ENCODE measurements at places on chromosomes 6 and 20.

- DNase-seq, result no peak
Observed at GRCh38 chr6:169495601-169496000, 206.2 kb downstream of the WDR27 start.

DNA sequence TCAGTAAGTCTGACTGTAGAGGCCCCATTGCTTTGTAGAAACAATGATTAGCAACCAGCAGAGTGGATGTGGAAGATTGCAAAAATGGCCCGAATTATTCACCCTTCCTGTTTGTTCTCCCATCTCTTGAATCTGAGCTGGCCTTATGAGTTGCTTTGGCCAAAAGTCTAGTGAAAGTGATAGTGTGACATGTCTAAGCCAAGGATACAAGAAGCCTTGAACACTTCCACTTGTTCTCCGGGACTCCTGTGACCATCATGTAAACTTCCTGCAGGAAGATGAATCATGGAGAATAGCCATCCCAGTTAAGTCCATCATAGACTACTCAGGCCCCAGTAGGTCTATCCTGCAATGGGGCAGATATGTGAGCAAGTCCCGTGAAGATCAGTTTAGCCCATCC is 252.0 kb upstream of the JAG1 start:
- no peak for DNase-seq

DNA sequence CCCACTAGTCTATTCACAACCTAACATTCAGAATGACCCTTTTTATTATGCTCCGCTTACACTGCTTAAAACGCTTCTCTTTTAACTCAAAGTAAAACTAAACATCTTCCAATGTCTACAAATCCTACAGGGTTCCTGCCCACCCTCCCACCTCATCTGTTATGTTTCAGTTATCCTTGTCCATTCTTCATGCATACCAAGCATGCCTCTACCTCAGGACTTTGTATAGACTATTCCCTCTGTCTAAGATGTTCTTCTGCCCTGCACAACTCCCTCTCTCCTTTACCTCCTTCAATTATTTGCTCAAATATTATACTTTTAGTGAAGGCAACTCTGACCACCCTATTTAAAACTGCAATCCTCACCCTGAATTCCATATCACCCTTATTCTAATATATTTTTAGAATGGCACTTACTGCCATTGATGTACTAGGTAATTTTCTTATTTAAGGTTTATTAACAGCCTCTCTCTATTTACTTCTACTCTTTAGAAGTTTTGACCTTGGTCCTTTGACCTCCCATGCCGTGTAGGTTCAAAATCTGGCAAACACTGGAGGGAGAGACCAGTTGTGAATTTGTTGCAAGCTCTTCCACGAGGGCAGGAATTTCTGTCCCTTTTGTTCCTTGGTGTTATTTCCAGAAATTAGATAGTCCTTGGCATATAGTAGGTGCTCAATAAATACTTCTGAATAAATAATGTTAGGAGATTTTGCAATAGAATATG is 111.8 kb downstream of the CHD6 start:
- DNase-seq, result no peak

DNA sequence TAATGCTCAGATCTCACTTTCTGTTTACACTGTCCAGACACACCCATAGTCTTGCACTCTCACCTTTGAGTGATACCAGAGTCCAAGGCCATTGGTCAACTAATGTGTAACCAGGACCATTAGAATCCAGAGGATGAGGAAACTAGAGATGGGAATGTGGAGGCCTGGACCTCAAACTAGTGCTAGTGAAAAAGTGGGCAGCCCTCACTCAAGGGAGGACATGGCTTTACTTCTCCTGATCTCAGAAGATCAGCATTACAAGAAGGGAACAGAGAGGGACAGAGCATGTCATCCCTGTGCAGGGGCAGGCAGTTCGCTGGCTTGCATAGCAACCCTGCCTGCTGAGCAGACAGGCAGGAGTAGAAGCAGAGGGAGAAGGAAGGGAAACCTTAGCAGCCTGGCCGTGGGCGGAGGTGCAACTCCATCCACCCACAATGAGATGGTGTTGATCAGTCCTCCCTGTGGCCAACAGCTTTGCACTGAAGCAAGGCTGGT is 22.6 kb upstream of the XRN2 start:
- DNase-seq, result peak; percentile 3

- peak; percentile 77 for DNase-seq
Observed at GRCh38 chr6:2111162-2111677, 134.2 kb downstream of the GMDS start.

DNA sequence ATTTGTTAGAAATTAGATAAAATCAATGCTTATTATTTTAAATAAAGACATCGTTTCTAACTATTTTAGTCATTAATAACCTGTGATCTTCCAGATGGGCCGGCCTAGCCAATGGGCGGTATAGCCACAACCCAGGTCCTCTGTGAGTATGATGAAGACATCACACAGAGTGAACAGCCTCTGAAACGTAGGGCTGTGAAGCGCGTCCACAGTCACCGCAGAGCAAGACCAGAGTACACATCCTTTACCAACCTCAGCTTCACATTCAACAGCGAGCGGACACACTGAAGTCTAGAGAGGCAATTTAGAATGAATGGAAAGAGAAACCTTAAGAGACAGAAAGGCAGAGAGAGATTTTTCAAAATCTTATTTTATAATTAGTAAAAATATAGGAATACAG is 125.0 kb upstream of the RPS6KA2 start:
- no peak for DNase-seq

- DNase-seq, result no peak
Observed at GRCh38 chr6:107517274-107517673, 27.4 kb downstream of the SOBP start.

DNA sequence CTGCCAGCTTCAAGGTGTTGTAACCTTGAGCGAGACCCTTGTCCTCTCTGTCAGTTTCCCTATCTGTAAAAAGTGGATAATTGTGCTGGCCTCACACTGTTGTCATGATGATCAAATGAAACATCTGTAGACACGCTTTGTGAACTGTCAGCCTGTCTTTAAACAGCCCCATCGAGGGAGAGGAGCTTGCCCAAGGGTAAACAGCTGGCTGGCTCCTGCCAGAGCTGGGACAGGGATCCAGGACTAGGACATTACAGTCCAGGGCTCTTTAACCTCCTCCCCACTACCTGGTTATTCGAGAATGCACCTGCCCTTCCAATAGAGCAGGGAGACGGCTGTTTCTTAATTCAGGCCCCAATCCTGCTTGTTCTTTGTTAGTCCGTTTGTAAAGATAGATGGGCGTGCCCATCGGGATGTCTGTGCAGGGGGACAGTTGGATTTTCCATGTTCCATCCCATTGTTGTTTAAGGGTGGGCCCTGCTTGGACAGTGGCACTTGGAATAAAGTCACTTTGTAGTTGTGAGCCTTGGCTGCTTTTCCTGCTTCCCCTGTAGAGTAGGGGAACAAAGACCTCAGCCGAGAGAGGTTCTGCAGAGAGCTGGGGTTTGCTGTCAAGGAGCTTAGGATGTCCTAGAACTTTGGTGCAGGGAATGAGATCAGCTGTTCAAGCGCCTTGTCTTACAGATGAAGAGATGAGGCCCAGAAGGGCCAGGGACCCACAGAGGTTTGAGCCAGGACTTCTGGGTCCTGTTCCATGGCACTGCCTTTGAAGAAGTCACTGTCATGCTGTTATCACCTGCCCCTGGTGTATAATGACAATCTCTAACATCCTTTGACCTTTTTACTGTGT is 77.9 kb upstream of the MYL9 start:
- no peak for DNase-seq

DNA sequence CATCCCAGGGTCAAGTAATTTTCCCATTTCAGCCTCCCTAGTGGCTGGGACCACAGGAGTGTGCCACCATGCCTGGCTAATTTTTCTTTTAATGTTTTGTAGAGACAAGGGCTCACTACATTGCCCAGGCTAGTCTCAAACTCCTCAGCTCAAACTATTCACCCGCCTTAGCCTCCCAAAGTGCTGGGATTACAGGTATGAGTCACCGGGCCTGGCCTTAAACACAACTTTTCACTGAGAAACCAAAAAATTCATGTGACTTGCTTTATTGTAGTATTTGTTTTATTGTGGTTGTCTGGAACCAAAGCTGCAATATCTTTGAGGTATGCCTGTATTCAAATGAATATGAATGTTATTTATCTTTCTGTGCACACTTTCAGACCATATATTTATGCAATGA is 72.2 kb downstream of the RWDD2A start:
- no peak for DNase-seq

GRCh38 chr6:4253604-4254231 is 118.3 kb upstream of the ECI2 start:
- no peak for DNase-seq

- no peak for DNase-seq
Observed at GRCh38 chr6:108476847-108477430, 83.8 kb upstream of the FOXO3 start.

DNA sequence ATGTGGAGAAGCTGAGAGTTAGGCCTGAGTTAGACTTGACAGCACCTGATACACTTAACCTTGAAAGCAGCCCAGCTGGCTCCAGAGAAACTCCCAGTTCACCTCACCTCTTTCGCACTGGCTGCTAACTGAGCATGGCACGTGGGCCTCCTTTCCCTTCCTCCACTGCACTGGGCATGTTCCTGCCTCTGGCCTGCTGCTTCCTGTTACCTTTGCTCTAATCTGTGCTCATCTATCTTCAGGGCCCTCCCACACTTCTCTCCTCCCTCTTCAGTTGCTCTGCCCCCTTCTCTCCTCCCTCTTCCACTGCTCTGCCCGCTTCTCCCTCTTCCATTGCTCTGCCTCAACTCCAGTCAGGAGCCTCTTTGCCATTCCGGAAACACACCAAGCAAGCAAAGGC is 13.7 kb upstream of the UBE2V1 start:
- DNase-seq, result no peak

- no peak for DNase-seq
Observed at GRCh38 chr6:63456734-63457133, 115.5 kb upstream of the LOC128125822 start.

DNA sequence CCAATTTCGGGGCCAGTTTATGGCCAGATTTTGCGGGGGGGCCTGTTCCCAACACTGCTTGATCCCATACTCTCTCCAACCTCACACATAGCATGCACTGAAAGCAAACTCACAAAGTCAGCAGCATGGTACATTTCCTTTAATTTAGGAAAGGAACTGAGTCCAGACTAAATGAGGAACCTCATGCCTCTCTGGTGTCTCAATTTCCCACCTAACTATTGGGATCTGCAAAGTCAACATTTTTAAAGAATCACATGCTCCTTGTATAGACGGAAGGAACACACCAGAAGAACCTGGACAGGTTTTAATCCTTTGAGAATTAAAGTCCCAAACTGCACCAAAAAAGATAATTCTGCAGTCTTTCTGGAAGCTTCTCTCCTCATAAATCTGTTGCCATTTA is 33.3 kb downstream of the FAM50B start:
- peak; percentile 9 for DNase-seq

GRCh38 chr20:31674895-31675827 is 37.4 kb downstream of the COX4I2 start:
- DNase-seq, result peak; percentile 95

GRCh38 chr6:161227004-161227960 is 46.6 kb downstream of the AGPAT4 start:
- no peak for DNase-seq

DNA sequence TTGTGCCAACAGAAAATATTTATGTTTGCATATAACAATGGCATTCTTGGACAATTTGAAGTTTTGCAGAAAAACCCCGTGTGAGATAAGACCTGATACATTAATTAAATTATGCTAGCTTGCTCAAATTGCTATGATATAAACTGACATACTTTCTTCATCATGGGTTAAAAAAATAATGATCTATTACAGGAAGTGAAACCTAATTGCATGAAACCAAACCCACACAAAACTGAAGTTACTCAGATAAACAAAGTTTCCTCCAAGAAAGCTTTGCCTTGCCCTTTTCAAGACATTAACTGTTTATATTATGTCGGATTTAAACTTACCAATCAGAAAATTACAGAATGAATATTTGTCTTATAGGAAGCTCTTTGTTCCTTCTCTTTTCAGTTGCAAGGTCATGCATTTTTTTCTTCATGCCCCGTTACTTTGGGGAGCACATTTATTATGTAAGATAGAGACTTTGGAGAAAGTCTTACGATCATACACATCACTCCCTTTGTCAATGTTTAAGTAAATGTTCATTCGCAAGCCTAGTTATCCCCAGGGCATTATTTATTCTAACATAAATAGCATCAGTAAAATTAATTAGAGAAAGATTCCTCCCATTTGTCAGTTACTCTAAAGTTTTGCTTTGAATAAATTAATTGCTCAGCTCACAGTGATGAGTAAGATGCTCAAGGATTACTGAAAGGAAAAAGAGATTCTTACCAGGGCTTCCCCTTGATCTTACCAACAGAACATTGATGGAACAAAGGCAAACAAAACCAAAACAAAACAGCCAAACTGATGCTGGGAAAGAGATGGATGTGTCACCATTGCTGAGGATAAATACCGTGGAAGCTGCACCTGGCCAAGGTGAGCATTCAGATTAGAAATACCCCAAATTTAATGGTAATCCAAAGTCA is 14.8 kb upstream of the TMEM244 start:
- DNase-seq, result peak; percentile 57

- DNase-seq, result peak; percentile 99
Observed at GRCh38 chr6:14665827-14666724, 548.5 kb downstream of the CD83 start.

- peak; percentile 96 for DNase-seq
Observed at GRCh38 chr6:87756858-87757257, 54.8 kb upstream of the AKIRIN2 start.

DNA sequence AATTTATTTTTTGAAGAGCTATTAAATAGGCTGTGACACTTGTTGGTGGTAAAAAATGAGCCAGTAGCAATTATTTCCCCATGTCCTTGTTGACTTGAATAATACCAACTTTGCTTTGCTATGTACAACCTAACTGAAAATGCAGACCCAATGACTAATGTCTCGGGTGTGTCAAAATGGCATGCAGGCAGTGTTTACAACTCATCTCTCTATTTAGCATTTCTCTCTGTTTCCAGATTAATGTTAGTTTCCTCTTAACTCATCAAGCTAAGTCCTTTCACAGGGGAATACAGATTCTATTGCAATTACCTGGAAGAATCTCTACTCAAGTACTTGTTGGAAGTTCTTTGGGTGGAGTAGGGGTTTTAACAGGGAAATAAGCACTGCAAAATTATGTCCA is 504.4 kb downstream of the BCKDHB start:
- DNase-seq, result no peak

- DNase-seq, result no peak
Observed at GRCh38 chr20:37542281-37542680, 14.6 kb upstream of the BLCAP start.

GRCh38 chr20:59823491-59824259 is 109.8 kb downstream of the SYCP2 start:
- no peak for DNase-seq

DNA sequence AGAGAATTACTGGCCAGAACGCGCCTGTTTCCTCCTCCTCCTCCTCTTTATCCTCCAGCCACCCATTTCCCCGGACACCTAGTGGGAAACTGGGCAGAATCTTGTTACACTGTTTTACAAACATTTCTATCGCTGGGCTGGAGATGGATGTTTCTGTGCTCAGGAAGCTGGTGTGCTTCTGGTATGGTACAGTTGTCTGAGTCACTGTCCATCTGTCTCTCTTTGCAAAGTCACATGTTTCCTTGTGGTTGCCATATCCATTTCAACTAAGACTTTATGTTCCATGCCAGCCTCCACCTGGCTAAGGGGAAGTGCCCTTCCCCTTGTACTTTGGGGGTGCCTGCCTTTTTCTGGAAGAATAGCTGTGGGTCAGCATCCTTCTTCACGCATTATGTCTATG is 52.9 kb upstream of the SLC22A16 start:
- peak; percentile 47 for DNase-seq
